ENCODE measurements at places on chromosomes 5 and 9.

GRCh38 chr9:122216138-122216797 lies 12.5 kb downstream of the LHX6 start:
- no peak for DNase-seq

DNA sequence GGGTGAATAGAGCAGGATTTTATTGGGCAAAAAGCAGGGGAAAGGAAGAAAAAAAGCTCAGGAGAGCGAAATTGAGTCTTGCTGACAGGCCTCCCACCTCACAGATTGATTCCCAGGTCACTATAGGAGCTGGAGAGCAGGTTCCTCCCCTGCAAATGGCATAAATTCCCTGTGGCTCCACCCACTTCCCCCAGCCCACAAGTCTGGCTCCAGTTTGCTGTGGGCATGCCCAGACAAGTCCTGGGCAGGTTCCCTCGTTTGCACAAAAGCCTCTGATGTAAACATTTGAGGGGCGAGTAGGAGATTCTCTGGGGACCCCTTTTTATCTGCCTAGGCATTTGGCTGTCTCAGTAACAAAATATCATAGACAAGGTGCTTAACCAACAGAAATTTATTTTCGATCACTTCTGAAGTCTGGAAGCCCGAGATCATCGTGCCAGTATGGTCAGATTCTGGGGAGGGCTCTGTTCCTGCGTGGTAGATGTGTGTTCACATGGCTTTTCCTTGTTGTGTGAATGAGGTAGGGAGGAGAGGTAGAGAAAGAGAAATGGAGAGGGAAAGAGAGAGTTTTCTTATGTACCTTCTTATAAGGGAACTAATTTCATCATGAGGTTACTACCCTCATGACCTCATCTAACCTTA lies 614.5 kb downstream of the MAT2B start:
- peak; percentile 64 for DNase-seq

DNA sequence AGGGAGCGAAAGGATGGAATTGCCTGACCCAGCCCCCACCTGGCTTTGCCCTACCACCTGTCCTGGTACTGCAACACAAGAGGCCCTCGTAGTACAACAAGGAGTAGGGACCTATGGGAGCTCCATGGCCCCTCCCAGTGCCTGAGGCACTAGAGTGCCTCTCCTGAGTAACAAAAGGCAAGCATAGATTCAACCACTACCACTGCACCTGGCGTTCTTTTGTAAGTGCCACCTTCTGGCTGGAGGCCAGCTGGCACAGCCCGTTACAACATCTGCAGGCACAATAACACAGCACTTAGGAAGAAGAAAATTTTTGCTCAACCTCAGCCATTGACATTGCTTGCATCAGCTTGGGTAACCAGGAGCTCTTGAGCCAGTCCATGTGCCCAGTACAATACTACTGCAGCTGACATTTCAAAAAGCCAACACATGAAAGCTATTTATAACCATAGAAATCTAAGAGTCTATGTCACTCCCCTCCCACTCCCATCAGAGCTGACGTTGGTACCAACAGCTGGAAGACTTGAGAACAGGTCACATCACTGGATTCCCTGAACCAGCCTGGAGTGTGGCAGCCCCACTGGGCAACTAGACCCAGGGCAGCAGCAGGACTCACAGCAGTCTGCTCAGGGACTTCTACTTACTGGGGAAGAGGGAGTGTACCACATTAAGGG lies 17.7 kb upstream of the FAM174A start:
- peak; percentile 79 for DNase-seq

DNA sequence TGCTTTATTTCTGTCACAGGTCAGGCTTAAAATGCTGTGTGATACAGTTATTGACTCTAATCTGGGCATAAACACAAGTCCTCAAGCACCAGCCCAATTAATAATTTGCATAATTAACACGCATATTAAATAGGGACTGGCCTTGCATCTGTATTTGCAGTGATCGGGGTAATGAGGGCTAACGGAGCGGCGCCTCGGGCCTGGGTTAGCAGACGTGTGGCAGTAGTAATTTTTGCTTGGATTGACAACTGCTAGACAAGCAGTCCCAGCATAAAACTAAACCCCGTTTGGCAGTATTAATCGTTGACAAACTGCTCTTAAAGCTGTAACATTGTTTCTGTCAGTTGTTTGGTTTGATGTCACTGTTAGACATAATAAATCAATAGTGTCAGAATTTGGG lies 109.2 kb downstream of the PBX3 start:
- DNase-seq = no peak

DNA sequence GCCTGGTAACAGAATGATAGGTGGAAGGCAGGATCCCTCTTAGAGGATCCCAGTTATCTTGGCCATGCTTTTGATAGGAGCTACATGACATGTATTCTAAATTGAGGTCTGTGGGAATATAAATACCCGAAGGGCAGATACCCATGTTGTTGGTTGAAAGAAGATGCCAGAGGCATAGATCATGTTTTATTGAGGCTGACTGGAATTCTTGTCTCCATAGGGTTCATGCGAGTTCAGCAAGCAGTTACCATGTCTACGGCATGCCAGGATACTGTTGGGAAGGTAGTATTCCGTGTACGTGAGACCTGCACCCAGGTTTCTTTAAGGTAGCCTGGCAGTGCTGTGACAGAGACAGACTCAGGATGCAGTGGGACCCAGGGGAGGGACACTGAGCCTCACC lies 230.7 kb downstream of the NR3C1 start:
- no peak for DNase-seq

GRCh38 chr9:93237540-93237939 lies 53.6 kb downstream of the WNK2 start:
- no peak for DNase-seq

DNA sequence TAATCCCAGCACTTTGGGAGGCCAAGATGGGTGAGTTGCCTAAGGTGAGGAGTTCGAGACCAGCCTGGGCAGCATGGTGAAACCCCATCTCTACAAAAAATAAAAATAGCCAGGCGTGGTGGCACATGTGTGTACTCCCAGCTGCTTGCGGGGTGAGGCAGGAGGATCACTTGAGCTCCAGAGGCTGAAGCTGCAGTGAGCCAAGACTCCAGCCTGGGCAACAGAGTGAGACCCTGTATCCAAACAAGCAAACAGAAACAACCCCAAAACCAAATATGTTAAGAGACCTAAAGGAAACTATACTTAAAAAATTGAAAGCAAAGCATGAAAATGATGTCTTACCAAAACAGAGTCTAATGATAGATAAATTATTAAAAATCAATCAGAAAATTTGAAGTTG lies 12.4 kb downstream of the HNRNPAB start:
- no peak for DNase-seq
